Activated naive CD4-positive, alpha-beta T cell treated with anti-CD3 and anti-CD28 coated beads, Interleukin-2, amount 50 U/mL, for 16 hours (primary cell): ENCODE measurements at places on chromosomes 4 and X.

- DNase-seq = no peak
Measured at GRCh38 chrX:101410461-101410860, 2.4 kb downstream of the HNRNPH2 start.

GRCh38 chr4:182369211-182369610 lies 126.0 kb downstream of the TENM3 start:
- no peak for DNase-seq

- DNase-seq = no peak
Measured at GRCh38 chr4:114368751-114369150, 229.9 kb upstream of the UGT8 start.

DNA sequence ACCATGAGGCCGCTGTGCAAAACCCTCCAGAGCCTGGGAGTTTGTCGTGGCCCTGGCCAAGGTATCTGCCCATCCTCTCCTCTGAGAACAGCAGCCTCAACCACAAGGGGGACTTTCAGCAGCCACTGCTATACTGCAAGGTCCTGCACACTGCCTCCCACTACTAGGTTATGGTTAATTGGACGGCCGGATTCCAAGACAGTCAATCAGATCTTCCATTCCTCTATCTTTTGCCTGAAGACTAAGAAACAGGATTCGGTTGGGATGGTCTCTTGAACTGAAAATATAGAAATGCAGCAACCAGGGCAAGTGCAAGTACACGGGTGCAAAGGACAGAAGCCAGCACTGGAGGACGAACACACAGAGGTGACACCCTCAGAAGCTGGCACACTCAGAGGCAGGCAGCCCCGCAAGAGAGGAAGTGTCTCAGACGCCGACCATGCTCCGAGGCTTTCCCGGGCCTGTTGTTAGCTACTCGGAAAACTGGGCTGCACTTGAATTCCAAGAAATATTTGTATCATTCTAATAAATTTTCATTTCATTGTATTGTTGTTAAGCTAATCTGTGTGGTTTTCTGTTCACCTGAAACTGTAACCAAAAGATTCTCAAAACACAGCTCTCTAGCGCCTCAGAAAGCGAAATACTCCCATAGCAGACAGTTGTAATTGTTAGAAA lies 63.3 kb downstream of the AFAP1 start:
- DNase-seq = peak; percentile 24

GRCh38 chr4:89723096-89723495 lies 113.9 kb downstream of the SNCA start:
- DNase-seq = no peak

DNA sequence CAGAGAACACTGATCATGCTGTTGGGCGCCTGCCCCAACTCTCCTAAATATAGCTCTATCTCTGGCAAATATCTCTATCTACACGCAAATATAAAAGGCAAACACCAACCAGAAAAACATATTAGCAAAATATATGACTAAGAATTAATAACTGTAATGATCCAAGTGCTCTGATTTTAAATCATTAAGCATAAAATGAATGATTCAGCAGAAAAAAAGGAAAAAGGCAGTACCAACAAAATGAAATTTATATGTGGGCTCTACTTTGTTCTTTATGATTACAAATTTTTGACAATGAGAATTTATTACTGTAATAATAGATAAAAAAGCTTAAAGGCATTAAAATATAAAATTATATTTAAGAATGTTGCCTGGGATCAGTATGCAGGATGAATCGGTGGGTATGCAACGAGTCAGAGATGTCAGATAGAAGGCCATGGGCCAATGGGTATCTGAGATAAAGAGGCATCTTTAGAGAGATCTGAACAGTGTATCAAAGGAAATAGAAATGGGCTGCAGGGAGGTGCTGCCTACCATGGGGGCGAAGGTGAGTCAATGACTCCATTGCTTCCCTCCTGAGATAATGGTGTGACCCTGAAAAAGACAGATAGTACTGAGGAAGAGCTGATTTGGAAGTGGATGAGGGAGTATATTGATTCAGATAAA lies 234.8 kb downstream of the SCFD2 start:
- no peak for DNase-seq

DNA sequence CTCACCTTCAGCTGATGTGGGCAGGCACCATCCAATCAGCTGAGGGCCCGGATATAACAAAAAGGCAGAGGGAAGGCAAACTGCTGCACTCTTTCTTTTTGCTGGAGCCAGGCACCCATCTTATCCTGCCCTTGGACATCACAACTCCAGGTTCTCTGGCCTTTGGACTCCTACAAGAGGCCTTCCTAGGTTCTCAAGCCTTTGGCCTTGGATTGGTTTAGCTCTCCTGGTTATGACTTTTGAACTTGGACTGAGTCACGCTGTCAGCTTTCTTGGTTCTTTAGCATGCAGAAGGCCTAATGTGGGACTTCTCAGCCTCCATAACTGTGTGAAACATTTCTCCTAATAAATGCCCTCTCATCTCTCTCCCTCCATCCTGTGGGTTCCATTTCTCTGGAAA lies 23.0 kb upstream of the N4BP2 start:
- no peak for DNase-seq

- no peak for DNase-seq
Measured at GRCh38 chrX:110519906-110520452, 161.3 kb downstream of the RTL9 start.

DNA sequence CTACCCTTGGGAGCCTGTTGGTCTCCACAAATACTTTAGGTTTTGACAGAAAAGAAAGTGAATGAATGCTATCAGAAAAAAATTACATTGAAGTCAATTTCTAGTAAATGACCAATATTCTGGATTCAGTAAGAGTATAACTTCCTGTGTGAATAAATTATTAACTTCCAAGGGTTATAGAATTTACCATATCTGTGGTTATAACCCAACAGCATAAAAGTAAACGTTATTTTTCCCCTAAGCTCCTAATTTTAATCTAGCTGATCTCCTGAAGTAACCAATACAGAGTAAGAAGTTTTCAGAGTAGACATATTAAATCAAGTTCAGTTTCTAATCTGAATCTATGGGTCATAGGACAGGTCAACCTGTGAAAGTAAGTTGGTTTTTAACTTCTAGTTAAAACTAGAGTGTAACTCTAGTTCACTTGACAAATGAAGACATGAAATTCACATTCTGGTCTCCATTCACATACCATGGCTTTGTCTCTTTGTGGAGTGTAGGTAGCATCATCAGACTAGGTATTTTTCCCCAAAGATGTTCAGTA lies 22.8 kb downstream of the DTHD1 start:
- no peak for DNase-seq

GRCh38 chr4:123462007-123462406 lies 65.4 kb downstream of the SPRY1 start:
- no peak for DNase-seq

GRCh38 chr4:53059871-53060270 lies 197.8 kb downstream of the RASL11B start:
- no peak for DNase-seq

DNA sequence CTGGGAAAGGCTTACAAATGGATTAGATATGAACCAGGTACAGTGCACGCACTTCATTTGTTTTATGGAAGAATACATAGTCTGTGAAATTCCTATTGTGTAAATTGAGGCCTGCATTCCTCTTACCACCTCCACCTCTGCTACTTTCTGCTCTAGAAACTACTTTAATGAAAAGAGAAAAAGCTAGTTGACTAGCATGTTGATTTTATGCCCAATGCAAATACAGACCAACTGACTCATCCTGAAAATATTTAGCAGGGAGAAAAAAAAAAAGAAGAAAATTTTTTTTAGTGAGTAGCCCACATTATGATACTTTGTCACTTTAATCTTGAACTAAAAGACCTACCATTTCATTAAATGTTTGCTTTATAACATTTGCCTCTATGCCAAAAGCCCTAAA lies 41.2 kb downstream of the DCLK2 start:
- DNase-seq = no peak

GRCh38 chrX:110181459-110182137 lies 136.3 kb downstream of the AMMECR1 start:
- DNase-seq = no peak

DNA sequence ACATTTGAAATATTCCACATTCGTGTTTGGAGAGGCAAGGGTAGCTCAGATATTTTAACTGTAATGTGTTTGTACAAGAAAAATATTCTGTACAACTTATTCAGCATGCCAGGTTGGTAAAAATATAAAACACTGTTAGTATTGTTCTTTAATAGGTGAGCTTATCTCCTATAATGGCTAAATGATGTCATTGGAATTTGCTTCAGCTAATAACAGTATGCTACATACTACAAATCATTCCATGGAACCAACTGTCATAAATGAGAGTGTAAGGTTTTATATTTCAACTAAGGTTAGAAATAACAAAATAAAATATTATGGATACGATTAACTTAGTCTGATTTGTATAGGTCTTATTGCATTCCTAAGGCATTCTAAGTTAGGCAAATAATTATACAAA lies 206.6 kb downstream of the ADGRL3 start:
- no peak for DNase-seq

GRCh38 chr4:137659431-137659830 lies 127.1 kb upstream of the PCDH18 start:
- no peak for DNase-seq
